T-helper 17 cell (primary cell): ENCODE measurements at places on chromosomes 2 and 18.

DNA sequence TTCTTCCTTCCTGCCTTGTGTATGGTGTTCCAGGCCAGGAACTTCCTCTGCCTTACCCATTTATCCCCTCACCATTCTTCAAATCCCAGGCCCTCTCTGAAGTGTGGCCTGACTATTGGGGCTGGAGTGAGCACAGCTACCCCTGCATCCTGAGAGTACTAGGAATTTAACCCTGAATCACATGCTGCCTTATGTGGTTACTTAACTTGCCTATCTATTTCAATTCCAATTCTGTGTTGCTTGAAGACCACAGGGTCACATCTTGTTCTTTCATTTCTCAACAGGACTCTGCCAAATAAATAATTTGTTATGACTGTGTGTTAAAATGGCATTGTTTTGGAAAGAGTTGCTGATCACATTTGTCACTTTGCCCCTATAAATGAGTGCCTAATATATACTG lies 108.6 kb downstream of the CERS6 start:
- no peak for DNase-seq

DNA sequence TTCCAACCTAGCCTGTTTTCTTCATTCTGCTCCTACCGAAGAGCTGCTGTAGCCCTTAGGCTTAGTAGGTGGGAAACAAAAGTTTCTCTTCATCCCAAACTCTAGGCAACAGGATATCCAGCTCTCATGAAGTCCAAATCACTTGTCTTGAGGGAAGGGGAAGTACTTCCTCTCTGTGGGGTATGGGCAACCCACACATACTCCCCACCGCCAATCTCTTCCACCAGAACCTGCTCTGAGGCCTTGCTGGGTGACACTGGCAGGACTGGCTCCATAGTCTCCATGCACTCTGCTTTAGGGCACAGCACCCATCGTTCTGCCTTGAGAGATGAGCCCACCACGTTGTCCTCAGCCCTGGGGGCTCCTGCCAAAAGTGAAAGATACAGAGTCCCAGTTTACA lies 173.0 kb downstream of the NCK2 start:
- no peak for DNase-seq

DNA sequence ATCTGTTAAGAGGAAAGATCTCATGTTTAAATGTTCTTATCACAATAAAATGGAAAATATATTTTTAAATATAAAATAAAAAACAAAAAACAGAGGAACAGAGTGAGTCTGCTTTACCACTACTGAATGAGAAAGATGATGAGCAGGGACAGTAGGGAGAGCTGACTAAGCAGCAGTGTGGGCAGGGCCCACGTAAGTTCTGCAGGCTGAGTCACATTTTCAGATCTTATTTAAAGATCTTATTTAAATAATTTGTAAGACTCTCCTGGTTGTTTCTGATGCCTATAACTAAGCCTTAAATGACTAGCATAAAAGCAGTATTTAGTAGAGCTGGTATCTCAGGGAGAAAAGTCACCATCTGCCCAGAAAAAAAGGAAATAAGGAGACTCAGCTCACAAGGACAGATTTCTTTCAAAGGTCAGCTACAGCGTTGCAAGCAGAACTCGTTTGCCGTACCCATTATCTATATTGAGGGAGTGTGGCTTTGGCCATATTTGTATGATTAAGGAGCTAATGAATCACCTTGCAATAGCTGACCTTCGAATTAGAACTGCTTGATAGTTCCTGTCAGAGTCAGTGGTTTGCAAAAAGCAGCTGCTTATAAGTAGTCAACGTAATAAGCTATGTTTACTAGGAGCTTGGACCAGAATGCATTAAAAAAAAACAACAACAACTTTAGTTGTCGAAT lies 322.1 kb upstream of the CHAC2 start:
- no peak for DNase-seq

DNA sequence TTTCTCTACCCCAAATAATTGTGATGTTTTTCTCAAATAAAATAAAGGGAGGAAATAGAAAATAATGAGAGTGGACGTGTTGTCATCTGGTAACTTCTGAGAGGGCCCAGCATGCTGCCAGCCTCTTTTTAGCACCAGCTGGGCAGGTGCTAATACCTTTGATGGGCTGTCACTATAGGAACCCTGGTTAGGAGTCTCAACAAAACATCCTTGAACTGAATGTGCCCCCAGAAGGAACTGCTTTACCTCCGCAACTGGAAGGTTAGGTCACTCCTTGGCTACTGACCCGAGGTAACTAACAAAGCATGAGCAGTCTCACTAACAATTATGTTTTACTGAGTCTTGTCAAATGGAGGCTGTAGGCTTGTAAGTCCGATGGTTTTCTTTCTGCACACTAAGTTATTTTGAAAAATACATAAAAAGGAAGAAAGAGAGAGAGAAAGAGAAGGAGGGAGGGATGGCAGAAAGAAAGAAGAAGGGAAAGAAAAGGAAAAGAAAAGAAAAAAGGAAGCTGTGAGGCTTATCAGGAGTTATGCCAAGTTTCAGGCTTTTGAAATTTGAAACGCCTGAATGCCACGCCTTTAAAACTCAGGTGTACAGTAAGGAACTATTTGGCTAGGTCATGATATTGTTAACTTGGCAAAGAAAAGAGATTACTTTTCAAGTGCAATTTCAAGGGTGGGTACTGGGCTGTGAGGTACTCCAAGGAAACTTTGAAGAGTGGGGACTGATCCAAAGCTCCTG lies 91.0 kb downstream of the TGIF1 start:
- no peak for DNase-seq

DNA sequence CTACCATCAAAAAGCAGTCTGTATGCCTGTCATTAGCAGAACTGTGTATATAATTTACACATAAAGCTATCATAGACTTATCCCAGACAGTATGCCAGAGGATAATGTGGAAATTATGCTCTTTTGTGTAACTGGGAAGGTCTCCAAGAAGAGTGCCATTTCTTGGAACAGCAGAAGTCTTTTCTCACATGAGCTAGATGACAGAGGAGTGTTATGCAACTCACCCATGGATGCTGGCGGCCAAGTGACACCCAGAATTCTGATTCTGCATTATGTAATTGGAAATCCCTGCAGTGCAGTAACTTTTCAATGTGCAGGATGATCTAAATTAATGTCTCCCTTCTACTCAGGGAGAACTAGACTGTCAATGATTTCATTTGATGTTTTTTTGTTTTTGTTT lies 160.0 kb downstream of the UBE2E3 start:
- DNase-seq: no peak

- no peak for DNase-seq
Measured at GRCh38 chr18:79522451-79523205, 126.9 kb downstream of the NFATC1 start.

GRCh38 chr2:187302116-187302515 lies 145.9 kb downstream of the CALCRL start:
- no peak for DNase-seq

- no peak for DNase-seq
Measured at GRCh38 chr18:47163241-47163640, 12.9 kb downstream of the IER3IP1 start.

GRCh38 chr2:203097735-203098134 lies 83.1 kb downstream of the NBEAL1 start:
- DNase-seq: no peak

DNA sequence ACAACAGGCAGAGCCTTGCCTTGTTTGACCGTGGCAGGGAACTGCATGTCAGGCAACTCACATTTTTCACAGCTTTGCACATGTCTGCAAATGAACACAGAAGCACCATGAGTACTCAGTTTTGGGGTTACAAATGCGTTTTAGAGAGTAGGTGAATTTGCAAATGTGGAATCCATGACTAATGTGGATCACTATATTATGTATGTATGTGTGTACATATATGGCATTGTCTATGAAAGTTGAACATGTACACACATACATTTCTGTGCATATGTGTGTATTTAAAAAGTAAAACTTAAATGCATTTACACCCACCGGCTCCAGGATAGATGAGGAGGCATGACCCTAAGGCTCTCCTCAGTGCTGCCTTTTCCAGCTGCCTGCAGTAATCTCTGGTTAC lies 65.1 kb downstream of the SOWAHC start:
- no peak for DNase-seq

DNA sequence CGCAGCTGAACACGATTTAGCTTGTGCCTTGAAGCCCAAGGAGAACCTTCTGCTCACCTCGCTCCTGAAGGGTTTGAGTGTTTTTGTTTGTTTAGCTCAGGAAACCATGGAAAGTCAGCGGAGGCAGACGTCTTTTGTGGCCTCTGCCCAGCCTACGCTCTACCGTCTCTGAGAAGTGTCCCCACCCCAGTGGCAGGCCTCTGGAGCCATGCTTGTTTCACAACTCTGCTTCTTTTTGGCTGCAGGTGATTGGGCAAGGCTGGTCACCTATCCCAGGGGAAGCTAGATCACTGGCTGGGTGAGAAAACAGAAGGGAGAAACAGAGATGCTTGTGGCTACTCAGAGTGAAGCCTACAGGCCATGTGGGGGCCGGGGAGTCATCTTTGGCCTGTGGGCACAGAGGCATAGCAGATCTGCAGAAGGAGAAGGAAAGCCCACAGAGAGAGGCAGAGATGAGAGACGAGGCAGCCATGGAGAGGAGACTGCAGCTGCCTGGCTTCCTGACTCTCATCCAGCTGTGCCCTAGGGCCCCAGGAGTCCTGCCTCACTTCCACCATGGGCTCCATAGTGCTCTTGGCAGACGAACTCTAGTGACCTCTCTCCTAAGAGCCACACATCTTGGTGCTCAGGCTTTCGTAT lies 50.1 kb downstream of the CIB4 start:
- no peak for DNase-seq

- no peak for DNase-seq
Measured at GRCh38 chr2:220163486-220163885, 536.1 kb downstream of the SLC4A3 start.

GRCh38 chr2:217807025-217807424 lies 195.8 kb downstream of the TNS1 start:
- no peak for DNase-seq

GRCh38 chr2:167602122-167602521 lies 645.3 kb downstream of the STK39 start:
- DNase-seq: no peak

GRCh38 chr18:52341608-52342381 lies 1.8 kb downstream of the DCC start:
- no peak for DNase-seq
